ENCODE measurements at places on chromosomes 3 and 15. TPM values are rescaled to one million over a fixed set of nuclear protein-coding genes. Genes with fewer than 3 reads are reported as not detected.

The NLGN1 gene
- 19.4 TPM for total RNA-seq

DNA sequence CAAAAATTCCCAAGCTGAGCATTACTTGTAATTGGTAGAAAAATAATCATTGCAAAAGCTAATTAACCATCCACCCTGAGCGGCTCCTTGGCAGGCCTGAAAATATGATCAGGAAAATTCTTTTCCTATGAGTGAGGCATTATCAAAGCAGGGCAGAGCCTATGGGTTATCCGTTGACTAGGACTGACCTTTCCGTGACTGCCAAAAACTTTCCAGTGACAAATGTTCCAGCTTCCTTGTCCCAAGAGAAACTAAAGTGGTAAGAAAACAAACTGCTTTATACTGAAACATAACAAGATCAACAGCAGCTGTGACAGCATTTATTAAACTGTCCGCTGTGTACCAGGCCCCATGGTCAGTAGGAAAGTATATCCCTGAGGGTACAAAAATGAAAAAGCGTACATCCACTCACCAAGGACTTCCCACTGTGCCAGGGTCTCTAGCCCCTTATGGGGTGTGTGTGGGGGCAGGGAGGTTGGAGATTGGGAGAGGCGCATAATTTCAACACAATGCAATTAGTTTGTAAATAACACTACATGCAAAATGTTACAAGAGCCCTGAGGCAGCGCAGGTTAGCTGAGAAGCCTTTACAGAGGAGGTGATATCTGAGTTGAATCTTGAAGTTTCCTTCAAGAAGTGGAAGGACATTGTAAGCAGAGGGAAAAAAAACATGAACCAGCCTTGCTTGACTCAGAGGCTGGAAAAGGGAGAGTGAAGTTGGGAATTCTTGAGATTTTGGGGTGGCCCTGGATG is 8.5 kb downstream of the LIPC start:
- DNase-seq, result no peak

DNA sequence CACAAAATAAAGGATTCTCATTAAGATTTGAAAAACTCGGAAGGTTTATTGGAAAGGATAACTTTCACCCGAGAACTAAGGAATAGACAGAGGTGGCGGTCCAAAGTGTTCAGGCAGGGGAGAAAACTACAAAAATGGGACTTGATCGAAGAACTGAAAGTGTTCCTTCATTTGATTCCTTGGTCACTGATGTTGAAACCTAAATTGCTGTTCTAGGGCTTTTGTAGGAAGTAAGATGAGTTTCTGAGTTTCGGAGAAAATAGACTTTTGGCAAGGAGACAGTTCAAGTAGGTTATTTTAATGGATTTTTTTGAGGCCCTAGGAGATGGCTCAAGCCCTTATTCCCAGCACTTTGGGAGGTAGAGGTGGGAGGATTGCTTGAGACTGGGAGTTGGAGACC is 1.4 kb downstream of the TRIP4 start:
- no peak for DNase-seq

GRCh38 chr3:49410846-49411534 is 786 bp downstream of the RHOA start:
- no peak for DNase-seq

GRCh38 chr15:61489571-61489970 is 260.5 kb upstream of the RORA start:
- no peak for DNase-seq

Data from kidney (tissue), 22 donors.